ENCODE measurements at places on chromosomes 7 and 10. TPM values are rescaled to one million over a fixed set of nuclear protein-coding genes. Genes with fewer than 3 reads are reported as not detected.

DNA sequence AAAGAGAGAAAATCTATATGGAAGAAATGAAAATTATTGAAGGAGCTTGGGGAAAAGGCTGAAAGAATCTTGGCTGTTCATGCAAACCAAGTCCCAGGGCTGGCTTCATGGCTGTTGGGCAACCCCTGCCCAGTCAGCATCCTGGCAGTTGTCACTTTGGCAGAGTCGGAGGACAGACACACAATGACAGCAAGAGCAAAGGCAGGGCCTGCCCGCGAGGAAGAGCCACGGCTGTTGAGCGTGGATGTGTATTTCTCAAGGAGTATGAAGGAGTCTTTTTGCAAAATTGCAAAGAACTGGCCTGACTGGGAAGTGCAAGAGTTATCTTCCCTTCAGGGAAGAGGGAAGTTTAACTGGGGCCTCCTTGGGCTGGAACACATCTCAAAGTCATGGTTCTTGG is 11.7 kb downstream of the PTPRE start:
- H3K4me1 ChIP-seq = peaks cover 9% of the 10 kb centered on the region
- H3K27ac ChIP-seq = no peak overlapping the region
- H3K4me3 ChIP-seq = no peak overlapping the region
- no peaks in the 10 kb centered on the region for H3K27me3 ChIP-seq

GRCh38 chr7:20288036-20288435 is 42.7 kb upstream of the ITGB8 start:
- no peak overlapping the region for H3K27ac ChIP-seq
- peaks cover 9% of the 10 kb centered on the region for H3K27me3 ChIP-seq
- H3K4me3 ChIP-seq = no peak overlapping the region
- no peak for DNase-seq

DNA sequence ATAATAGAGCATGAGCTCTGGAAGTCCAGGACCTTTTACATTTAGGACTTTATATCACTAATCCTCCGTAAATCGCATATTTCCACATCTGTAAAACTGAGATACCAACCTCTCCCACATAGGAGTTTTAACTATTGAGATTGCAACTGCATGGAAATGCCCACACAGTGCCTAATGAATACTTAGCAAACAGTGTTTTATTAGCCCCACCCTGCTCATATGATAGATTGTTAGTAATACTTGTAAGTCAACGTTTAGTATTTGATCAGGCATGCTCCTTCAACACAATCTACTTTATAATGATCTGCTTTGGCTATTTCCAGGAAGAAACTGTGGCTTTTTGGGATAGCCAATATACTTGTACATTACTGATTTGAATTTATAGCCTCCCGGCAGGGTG is 8.5 kb downstream of the PDZD8 start:
- H3K27ac ChIP-seq = no peak overlapping the region
- no peak overlapping the region for H3K4me3 ChIP-seq
- peaks cover 63% of the 10 kb centered on the region for H3K4me1 ChIP-seq
- H3K27me3 ChIP-seq = no peaks in the 10 kb centered on the region

- no peak for DNase-seq
- H3K4me3 ChIP-seq = no peak overlapping the region
- H3K36me3 ChIP-seq = peaks cover 18% of the 10 kb centered on the region
- H3K27me3 ChIP-seq = no peaks in the 10 kb centered on the region
These were observed 25.3 kb upstream of the EPC1 start for GRCh38 chr10:32372000-32372875.

DNA sequence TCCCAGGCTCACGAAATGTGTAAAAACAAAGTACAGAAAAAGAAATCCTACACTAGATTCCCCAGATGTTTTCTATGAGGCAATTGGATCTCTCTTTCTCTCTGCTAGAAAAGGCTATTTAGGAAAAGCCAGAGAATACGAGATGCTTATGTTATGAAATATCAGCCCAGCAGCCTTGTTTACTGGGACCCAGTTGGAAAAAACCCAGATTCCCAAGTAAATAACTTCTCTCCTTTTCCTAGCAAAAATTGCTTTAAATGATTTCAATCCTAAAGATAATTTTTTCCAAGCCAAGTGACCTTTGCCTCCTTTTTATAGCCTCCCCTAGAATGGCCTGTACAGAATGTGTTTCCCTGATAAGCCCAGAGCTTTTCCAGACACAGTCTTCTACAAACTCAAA is 199.3 kb downstream of the PLXNA4 start:
- no peaks in the 10 kb centered on the region for H3K36me3 ChIP-seq
- no peaks in the 10 kb centered on the region for H3K4me1 ChIP-seq
- no peak for DNase-seq
- no peak overlapping the region for H3K27ac ChIP-seq
- H3K27me3 ChIP-seq = no peaks in the 10 kb centered on the region

- peaks cover 4% of the 10 kb centered on the region for H3K4me1 ChIP-seq
- no peak overlapping the region for H3K27ac ChIP-seq
- H3K36me3 ChIP-seq = no peaks in the 10 kb centered on the region
- no peak overlapping the region for H3K4me3 ChIP-seq
These were observed 173.6 kb downstream of the ARHGAP12 start for GRCh38 chr10:31754803-31755624.

DNA sequence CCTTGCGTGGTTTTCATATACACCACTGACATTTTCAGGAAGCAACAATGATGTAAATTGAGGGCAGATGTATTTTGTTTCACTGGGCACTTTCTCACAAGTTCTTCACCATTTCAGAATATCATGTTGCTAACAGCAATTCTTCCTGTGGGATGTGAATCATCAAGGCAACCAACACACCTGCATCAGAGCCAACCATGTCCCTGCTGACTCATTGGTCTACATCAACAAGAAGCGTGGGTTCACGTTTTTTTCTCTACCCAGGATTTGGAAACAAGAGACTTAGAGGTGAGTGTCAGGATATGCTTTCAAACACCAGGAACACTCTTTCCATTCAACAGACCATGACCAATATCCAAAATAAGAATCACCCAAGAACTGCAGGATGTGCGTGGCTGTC is 203.9 kb downstream of the TEX36 start:
- peaks cover 33% of the 10 kb centered on the region for H3K27me3 ChIP-seq
- no peaks in the 10 kb centered on the region for H3K4me1 ChIP-seq
- H3K4me3 ChIP-seq = no peak overlapping the region
- H3K27ac ChIP-seq = no peak overlapping the region

DNA sequence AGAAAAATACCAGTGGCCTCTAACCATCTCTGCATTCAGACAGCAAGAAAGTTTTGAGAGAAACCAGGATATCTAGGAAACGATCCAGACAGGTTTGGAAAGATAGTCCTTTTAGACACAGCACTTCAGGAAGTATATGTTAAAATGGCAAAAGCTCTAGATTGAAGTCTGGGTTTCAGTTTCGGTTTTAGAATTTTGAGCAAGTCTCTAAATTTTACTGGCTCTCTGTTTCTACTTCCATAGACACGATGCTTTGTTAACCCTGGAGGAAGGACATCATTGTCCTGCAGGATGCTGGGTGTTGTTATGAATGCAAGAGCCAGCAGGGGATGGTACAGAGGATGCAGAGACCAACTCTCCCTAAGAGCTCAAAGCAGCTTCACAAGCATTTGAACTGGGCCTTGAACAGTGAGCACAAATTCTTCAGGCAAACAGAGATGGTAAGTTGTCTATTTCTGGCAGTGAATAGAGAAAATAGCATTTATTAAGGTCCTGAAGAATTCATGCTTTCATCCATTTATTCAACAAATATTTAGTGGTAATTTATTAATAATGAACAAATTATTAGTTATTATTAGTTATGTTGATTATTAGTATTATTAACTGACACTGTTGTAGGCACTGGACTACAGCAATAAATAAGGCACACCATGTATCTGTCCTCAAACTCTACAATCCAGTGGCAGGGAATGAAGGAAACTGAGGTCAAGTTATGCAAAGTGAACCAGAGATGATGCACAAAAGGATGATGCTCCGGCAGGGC is 152.7 kb upstream of the NRP1 start:
- no peak overlapping the region for H3K4me3 ChIP-seq
- peaks cover 4% of the 10 kb centered on the region for H3K4me1 ChIP-seq
- no peak for DNase-seq
- no peaks in the 10 kb centered on the region for H3K27me3 ChIP-seq

DNA sequence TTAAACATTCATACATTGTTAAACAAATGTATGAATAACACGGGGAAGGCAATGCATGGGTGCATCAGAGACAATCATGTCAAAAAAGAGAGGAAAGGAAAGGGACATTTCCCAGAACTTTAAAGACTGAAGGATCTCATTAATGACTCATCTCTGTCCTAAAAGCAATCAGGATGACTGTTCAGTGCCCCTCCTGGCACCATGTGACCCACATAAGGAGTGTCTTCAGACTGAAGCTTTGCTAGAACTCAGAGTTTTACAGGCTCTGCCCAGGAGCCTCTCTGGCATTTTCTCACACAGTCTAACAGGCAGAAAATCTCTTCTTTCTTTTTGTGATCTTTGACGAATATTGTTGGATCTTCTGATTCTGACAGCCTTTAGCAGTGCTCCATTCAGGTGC is 315.3 kb downstream of the OTUD1 start:
- peaks cover 32% of the 10 kb centered on the region for H3K27me3 ChIP-seq
- DNase-seq = no peak
- no peaks in the 10 kb centered on the region for H3K36me3 ChIP-seq
- no peak overlapping the region for H3K4me3 ChIP-seq

PRTFDC1 gene
- total RNA-seq = 3.6 TPM

FKBP6 gene
- total RNA-seq = not detected

RPEL1 gene
- total RNA-seq = not detected
